ENCODE measurements at places on chromosomes 4 and X.

DNA sequence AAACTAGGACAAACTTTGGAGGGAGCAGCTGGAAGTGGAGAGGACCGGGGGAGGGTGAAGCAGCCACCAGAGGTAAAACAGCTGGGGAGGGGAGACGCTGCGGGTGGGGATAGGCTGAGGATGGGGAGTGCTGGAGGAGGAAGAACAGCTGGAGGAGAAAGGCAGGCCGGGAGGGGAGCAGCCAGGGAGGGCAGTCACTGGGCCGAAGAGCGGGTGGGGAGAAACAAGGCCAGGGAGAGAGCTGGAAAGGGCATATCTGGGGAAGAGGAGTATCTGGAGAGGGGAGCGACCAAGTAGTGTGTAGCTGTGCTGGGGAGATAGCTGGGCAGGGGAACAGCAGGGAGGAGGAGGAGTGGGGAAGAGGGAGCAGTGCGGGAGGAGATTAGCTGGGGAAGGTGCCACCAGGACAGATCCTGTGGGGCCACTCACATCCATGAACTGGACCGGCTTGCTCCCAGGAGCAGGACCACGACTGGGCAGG, 2.7 kb downstream of the SLC38A5 start:
- DNase-seq, result no peak

DNA sequence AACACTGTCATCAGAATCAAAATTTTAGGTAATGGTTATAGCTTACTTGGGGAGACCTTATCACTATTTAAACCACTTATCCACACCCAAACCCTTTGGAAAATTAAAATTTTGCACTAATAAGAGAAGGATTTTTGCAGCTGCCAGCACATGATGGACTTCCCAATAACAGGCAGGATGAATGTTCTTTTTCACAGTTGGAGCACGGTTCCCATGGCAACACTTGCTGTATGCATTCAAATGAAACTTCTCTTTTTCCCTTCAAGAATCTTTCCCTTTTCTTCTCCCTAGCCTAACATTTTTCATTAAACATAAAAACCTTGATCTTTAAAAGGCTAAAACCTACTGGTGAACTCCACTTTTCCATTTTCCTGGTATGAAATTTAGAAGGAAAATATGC, 768.2 kb downstream of the KCTD8 start:
- DNase-seq, result no peak

GRCh38 chrX:134396174-134396573, 63.8 kb upstream of the HPRT1 start:
- DNase-seq, result no peak

- no peak for DNase-seq
Measured at GRCh38 chrX:91079342-91080114, 355.1 kb upstream of the PABPC5 start.

- DNase-seq, result no peak
Measured at GRCh38 chrX:43456063-43456462, 200.0 kb upstream of the MAOA start.

- no peak for DNase-seq
Measured at GRCh38 chr4:56699537-56700105, 18.5 kb upstream of the HOPX start.

All from left kidney (tissue), 8 donors.